ENCODE measurements at places on chromosomes 2 and 18.
A peak's percentile ranks its signal among the peaks of the same experiment; 100 is the strongest.

- no peak for DNase-seq
Observed at GRCh38 chr2:233810385-233810784, 32.3 kb downstream of the MROH2A start.

- DNase-seq: peak; percentile 48
Observed at GRCh38 chr2:118202707-118203303, 114.5 kb downstream of the INSIG2 start.

DNA sequence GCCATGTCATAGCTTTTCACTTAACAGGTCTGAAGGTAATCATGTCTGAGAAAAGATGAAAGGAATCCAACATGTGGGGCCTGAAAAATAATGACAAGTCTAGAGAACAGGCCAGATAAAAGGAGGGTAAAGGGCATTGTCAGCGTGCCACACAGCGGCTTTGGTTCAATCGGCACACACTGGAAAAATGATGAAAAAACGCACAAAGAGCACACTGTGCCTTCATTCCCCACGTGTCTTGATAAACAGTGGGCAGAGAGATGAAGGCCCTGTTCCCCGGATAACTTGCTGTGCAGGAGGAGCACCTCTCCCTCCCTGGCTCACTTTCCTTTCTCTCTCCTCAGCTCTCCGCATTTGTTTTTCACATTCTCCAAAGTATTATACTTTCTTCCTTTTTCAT is 766.3 kb downstream of the TDRD15 start:
- DNase-seq: no peak

DNA sequence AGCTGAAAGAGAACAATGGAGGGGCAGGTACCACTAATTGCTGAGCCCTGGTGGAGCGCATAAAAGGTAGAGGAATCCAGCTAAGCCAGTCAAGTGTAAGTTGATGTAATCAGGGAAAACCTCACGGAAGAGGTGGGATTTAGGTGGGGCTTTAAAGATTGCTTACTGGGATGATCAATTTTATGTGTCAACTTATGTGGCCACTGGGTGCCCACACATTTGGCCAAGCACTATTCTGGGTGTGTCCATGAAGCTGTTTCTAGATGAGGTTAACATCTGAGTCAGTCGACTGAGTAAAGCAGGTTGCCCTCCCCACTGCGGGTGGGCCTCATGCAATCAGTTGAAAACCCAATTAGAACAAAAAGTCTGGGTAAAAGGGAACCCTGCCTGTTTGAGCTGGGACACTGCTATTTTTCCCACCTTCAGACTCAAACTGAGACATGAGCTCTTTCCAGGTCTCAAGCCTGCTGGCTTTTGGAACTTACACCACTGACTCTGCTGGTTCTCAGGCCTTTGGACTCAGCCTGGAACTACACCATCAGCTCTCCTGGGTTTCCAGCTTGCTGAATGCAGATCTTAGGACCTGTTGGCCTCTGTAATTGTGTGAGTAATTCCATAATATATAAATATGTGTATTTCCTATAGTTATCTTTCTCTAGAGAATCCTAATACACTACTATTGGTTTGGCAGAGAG is 67.3 kb downstream of the MYO5B start:
- no peak for DNase-seq

DNA sequence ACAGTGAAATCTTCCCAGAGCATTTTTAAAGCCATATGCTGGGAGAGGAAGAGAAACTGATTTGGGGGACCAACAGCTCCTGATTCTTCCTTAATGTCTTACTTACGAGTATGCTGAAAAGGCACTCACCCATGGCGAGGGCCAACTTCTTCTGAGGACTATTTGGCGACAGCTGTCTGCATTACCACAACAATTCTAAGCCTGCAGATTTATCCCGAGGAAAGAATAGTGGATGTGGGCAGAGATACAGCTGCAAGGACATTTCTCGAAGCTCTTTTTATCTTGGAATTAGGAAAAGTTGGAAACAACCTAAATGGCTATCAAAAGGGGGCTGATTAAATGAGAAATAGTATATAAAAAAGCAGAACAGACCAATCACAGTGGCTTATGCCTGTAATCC is 40.3 kb upstream of the FHL2 start:
- no peak for DNase-seq

DNA sequence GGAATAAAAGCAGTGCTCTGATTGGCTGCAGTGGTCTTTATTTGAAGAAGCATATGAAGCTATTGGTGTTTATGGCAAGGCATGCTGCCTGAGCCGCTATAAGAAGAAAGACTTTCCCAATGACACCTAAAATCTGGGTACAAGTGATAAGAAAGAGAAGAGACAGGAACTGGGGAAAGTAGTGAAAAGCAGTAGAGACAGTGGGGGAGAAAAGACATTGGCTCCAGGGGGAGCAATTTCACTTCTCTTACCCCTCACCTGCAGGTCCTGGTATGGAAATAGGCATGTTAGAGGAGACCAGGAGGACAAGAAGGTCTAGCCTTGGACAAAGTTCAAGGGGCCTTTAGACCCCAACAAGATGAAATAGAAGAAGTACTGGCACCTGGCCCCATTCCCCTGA is 47.1 kb downstream of the PLCL1 start:
- no peak for DNase-seq

- no peak for DNase-seq
Observed at GRCh38 chr2:200618590-200619021, 32.8 kb downstream of the AOX1 start.

DNA sequence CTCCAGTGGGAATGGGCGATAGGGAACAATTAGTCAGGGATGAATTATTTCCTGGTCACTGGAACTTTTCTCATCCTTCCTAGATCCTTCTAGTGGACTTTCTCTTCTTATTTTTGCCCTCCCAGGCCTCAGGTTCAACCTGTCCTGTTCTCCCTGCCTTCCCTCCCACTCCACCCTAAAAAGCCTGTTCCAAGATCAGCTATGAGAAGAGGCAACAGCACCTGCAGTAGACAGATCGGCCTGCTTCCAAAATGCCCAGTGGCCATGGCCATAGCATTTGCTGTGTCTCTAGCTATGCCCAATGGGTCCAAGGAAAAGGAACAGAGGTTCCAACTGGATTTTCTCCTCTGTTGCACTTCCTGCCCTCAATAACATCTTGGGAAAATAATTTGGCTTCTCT is 16.5 kb upstream of the KCNF1 start:
- no peak for DNase-seq

DNA sequence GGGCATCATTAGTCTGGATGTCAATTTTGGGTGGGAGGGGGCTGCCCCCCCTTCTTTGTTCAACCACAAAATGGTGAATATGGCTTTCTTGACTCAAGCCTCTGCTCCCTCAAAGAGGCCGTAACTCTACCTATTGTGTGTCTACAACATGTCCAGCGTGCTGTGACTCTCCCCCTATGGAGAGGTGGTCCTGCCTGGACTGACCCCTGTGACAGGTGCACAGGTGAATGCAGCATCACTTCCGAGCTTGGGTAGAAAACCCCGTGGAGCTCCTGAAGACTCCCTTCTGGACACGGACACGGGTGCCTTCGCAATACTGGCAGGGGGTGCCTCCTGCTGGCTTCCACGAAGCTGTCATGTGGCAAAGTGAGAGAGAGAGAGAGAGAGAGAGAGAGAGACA is 397.8 kb downstream of the GALR1 start:
- DNase-seq: no peak

GRCh38 chr2:64861452-64862397 is 127.5 kb upstream of the SLC1A4 start:
- DNase-seq: no peak

DNA sequence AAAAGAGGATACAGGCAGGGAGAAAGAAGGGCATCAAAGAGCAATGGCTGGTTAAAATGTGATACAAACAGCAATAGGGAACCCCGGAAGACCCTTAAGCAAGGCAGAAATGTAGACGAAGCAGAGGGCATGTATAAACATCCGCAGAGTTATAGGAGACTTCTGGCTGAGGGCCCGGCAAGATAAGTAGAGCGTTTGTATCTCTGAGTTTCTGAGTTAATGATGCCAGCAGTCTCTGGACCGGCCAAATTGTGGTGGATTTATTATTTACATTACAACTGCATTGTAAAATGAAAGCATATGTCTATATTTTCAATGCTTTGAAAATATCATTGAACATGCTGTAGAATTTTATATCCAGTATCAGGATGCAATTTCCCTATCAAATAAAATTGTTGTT is 148.0 kb upstream of the KCTD1 start:
- DNase-seq: no peak

GRCh38 chr2:100976645-100977391 is 25.3 kb upstream of the RPL31 start:
- DNase-seq: no peak

DNA sequence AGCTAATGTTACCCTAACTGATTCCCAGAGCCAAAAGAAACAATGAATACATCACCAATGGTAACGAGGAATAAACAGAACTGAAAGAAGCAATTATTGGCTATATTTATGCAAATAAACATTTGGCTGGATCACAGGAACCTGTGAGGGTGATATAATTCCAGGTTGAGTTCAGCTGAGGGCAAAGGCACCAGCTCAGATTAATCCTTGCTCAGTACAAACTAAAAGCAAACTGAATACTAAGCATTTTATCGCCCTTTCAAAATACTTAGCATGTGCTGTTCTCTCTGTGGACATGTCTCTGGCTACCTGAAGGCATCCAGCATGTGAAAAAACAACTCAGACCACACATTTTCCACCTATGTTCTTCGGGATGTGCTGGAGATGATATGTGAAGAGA is 791.7 kb downstream of the METTL4 start:
- no peak for DNase-seq

DNA sequence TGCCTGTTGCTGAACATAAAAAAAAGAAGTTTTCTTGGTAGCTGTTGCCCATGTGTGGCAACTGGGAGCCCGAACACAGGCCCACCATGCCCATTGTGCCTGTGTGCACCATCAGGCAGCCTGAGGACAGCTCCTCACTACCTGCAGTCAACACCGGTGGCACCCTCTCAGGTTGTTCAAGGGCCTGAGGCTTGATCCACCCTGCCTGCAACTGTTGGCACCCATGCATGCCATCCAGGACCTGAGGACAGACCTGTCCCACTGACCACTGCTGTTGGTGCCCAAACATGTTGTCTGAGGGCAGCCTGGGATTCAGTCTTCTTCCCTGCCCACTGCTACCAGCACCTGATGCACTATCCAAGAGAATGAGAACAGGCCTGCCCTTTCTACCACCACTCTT is 661.1 kb upstream of the ZNF804A start:
- no peak for DNase-seq

GRCh38 chr2:8197101-8197500 is 484.8 kb upstream of the ID2 start:
- no peak for DNase-seq
